ENCODE measurements at places on chromosomes 1 and 21.
A peak's percentile ranks its signal among the peaks of the same experiment; 100 is the strongest.

GRCh38 chr1:205760606-205761005 is 10.6 kb upstream of the NUCKS1 start:
- no peak for DNase-seq

- no peak for DNase-seq
Measured at GRCh38 chr1:245997471-245998258, 509.4 kb downstream of the SMYD3 start.

GRCh38 chr1:200646515-200646914 is 23.2 kb downstream of the DDX59 start:
- no peak for DNase-seq

DNA sequence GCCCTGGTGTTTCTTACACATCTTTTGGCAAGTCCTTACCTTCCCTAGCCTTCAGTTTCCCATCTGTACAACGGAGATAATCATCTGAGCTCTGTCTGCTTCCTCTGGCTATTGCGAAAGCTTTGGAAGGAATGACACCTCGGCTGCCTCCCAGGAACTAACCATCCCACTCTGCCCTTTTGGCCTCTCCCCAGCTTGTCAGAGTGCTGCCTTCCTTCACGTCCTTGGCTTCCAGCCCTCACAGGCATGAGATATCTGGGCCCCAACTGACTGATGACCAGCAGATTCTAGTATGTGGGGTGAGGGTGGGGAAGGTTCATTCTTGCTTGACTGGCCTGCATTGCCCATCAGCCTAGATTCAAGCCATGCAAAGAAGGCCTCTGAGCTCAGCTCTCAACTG is 253.1 kb upstream of the FGGY start:
- DNase-seq: no peak

- no peak for DNase-seq
Measured at GRCh38 chr1:189774721-189775287, 702.9 kb downstream of the BRINP3 start.

GRCh38 chr1:228977741-228978140 is 242.5 kb downstream of the RHOU start:
- no peak for DNase-seq

DNA sequence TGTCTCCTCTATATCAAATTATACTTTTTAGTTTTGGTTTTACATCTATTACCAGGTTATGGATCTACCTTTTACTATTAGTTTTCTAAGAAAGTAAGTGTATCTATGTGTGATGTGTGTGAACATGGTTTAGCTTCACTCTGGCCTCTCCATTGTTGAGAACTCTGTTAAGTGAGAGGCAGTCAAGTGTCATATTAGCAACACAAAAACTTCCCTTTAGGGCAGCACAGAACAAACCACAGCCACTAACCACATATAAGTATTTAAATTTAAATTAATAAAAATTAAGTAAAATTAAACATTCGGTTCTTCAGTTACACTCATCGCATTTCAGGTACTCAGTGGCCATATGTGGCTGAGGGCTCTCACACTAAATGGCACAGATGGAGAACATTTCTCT is 96.6 kb downstream of the DPYD start:
- DNase-seq: no peak

GRCh38 chr1:193036337-193037047 is 22.7 kb downstream of the UCHL5 start:
- no peak for DNase-seq

GRCh38 chr1:228400692-228401454 is 5.8 kb downstream of the TRIM11 start:
- DNase-seq: no peak

DNA sequence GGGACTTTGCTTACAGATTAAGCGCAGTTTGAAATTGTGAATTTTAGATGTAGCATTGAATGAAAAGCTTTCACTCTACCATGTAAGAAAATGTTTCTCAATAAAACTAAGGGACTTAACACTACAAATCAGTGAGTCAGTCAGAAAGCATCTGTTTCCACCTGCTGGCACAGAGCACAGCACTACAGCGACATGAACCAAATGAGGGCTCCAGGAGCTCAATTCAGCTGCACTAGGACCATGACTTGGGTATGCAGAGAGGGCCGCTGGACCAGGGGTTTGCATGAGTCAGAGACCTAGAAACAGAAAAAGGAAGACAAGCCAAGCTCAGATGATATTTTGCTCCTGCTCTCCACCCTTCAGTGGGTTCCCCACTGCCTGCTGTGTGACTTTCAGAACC is 5.2 kb downstream of the SUSD4 start:
- DNase-seq: no peak

DNA sequence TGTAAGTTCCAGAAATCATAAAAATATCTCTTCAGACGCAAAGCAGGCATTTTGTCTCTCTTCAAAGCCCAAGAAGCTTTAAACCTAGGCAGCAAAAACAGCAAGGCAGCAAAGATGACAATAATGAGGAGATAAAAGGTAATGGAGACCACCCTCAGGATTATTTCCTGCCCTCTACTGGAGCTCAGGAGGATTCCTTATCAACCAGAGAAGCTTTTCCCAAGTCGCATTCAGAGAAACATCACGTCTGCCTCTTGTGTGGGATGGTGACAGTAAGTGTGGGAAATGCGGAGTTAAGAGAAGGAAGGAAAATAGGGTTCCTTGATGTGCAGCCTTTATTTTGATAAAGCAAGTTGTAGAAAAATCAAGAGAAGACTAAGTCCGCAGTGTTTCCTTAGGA is 365.8 kb downstream of the RGS7 start:
- DNase-seq: no peak

GRCh38 chr1:89802841-89803240 is 18.0 kb upstream of the LRRC8D start:
- no peak for DNase-seq

DNA sequence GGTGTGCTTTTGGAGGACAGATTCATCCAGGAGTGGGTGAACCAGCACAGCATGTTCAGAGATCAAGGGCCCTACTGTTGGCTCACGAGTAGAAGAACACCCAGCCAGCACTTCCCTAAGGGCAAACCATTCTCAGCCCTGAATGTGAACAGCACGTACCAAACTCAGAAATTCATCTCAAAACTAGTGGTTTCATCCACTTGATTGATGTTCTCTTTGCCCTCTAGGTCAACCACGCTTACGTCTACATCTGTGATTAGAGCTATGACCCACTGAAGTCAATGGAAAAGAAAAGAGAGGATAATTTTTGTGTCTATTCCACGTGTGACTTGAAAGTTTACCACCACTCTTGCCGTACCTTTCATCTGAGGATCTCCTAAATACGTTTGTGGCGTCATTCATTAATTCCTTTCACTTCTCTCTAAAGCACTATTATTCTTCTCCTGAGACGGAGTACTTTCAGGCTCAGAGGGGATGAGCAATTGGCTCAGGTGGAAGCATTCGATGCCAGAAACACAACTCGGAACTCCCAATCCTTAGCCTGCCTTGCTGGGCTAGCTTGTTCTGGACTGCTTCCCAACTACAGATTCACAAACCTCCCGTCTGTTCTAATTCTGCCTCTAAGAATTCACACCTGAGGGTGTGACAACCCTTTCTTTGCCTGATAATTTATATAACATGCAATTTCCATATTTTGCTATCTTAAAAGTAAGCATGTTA is 57.3 kb upstream of the HIVEP3 start:
- DNase-seq: no peak

DNA sequence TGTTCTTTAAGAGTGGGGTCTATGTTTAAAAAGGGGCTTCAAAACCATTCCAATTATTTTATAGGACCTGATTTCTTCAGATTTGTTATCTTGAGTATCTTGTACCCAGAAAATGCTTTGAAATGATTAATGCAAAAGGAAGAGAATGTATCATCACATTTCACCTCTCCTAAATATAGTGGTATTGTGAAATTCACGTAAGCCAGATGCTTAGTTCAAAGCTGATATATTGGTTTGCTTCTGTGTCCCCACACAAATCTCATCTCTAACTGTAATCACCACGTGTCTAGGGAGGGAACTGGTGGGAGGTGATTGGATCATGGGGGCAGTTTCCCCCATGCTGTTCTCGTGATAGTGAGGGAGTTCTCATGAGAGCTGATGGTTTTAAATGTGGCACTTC is 8.5 kb downstream of the SOAT1 start:
- no peak for DNase-seq

DNA sequence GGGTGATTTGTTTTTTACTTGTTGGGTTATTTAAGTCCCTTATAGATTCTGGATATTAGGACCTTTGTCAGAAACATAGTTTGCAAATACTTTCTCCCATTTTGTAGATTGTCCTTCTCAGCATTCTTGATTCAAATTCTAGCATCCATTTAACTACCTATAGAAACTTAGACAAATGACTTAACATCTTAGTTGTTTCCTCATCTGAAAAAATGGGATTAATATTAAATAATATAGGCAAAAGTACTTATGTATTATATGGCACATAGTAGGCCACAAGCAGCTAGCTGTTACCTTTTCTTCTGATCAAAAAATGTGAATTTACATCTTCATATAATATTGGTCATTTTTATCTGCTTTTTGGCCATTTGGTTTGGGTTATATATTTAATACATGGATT is 307.5 kb downstream of the ZP4 start:
- DNase-seq: no peak

- DNase-seq: no peak
Measured at GRCh38 chr1:183431840-183432547, 13.8 kb upstream of the NMNAT2 start.

DNA sequence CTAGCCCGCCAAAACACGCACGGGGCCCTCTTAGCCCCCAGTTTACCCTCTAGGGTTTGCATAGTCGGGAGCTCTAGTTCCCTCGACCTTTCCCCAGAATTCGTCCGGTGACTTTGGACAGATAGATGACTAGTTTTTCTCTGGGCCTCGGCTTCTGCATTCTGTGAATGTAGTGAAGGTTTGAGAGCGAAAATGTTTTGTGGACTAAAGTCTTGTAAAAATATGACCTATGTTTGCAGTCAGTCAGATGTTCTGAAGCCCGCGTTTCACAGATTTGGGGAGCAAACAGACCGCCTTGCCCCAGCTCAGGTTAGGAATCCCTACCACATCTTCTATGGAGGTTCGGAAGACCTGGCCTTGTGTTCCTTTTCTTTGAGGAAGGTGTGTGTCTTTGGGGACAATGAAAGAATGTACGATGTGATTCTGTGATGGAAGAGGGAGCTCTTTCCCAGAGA is 401 bp downstream of the UQCRH start:
- no peak for DNase-seq

DNA sequence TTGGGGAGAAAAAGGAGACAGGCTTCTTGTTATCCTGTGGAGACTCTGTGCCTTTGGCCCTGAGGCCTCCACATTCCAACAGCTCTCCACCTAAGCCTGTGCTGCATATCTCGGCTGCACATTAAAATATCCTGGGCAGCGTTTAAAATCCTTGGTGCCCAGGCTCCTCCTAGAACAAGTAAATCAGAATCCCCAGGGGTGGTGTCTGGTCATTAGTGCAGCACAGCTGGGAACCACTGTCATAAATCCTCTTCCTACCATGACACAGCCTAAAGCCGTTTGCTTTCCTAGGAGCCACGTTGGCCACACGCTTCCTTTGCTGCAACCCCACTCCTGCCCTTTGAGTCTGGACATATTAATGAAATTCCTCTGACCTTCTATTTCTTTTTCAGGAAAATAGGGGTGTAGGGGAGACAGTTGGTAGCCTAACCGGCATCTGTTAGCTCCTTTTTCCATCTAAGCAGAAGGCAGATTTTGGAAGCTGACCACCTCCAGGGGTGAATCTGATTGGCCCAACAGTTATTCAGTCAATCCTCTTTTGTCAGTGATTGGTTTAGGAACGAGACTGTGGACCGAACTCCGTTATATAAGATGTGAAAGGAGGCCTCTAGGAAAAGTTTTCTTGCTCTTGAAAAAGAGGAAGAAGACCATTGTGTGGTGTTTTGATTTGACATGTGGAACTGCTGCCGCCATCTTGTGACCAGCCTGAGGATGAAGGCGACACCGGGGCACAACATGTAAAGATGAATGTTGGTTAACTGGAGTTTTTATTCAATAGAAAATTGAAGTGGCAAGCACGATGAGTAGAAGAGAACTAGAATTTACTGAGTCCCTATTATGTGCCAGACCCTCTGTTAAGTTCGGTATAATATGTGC is 41.9 kb downstream of the JUN start:
- DNase-seq: no peak

DNA sequence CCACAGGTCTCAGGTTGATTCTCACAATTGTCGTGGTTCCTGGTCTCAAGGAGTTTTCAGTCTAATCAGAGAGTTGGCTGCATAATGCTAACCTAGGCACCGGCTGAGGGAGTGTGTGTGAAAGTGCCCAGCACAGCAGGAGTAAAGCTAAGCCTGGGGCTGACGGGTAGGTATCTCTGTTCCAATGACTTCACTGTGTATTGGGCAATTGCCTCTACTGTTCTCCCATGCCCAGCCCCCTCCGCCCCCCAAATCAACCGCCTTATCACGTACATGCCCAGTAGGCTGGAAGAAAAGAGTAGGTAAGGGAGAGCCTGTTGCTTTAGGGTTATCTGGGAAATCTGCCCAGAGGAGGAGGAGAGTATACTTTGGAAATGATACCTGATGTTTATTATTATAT is 54.7 kb downstream of the MRPS6 start:
- no peak for DNase-seq

DNA sequence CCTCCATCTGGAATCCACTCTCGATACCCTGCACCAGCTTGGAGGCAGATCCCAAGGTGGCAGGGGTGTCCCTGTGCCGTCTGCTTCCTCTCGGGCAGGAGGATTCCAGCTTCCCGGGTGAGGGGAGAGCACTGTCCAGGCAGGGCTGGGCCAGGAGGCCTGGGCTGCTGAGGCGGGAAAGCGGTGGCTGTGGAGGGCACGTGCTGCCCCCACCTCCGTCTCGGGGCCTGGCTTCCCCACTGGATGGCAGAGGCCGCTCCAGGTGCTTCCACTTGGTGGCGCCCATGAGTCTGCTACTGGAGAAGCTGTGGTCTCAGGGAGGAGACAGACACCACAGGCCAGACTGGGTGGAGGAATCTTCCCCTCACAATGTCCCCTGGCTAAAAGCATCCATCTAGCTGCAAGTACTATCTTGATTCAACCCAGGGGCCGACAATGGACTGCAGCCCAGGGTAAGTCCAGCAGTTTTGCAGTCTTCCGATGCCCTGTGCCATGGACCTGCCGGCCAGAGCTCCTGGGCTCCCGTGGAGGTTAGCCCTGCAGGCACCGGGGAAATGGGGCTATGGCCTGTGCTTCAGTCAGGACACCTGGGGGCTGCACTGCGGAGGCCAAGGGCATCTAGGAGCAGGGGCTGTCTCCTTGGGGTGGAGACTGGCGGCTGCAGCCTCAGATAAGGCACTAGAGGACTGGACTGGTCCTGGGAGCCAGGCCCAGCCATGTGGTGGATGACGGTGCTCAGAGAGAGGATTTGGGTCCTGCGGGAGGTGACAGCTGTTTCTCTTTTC is 41.3 kb upstream of the EIF4G3 start:
- DNase-seq: no peak

DNA sequence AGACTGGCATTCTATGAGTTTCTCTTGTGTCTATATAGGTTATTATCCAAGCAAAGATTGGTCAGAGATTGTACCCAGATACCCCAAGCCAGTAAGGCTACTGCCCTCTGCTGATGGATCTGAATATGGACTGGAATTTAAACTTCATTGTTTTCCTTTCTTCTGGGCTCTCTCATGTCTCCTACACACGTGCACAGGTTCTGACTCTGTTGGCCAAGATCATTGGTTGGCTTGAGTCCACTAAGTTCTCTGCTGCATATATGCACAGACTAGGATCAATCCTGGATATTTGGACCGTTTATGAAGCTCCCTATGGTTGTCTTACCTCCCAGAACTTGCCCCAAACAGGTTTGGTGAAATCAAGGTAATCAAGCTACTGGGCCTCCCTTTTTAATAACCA is 69.7 kb downstream of the CC2D1B start:
- peak; percentile 35 for DNase-seq
